Right lobe of liver (tissue), 6 donors: ENCODE measurements at places on chromosomes 2 and 18. TPM values are rescaled to one million over a fixed set of nuclear protein-coding genes. Genes with fewer than 3 reads are reported as not detected.

- DNase-seq = peak; percentile 53
These were observed 460 bp upstream of the ZBTB7C start for GRCh38 chr18:48409591-48410094.

Gene C1GALT1C1L
- 0.37 TPM for total RNA-seq

DNA sequence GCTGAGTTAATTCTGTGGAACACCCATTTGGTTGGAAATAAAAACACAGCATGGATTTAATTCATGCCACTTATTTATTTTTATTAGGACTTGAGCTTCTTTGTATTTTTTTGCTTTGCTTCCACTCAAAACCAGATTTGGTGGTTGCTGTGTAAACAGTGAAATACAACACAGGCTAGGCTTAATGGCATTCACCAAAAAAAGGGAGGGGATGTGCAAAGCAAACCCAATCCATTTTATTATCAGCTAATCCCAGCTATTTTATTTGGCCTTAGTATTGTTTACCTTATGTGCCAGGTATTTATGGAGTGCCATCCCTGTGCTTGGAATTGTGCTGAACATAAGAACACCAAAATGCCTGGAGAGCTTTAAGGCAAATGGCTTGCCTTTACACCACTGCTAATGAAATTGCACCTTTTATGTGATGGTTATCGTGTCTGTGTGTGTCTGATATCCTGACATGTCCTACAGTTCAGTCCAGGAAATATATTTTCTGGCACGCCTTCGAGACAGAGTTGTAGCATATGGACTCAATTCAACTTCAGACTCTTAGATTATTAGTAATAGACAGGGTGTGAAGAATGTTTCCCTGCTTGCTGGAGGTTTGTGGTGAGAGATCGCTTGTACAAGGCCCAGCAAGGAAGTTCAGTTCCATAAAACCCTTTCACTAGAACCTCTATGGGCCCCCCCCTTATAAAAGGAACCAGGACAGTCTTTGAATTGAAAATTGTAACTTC is 99.6 kb downstream of the PRPF40A start:
- no peak for DNase-seq

DNA sequence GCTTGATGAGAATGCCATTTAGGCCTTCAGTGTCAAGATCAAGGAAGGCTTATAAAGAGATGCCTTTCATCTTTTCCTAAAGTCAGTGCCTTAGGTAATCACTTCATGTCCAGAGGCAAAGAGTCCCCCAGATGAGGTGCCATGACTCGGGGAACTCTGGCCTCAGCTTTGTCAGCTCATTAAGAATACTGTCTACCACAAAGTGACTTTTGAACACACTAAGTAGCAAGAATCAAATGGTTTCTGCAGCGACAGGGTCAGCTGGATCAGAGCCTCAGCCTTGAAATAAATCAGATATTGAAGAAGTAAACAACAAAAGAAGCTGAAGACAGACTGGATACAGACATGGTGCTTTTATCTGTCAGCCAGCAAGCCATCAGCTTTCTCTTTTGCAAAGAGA is 120.1 kb upstream of the SLC39A10 start:
- no peak for DNase-seq

- no peak for DNase-seq
These were observed 1098.9 kb upstream of the CHAC2 start for GRCh38 chr2:52668724-52669123.

Gene INHA
- total RNA-seq = not detected

- DNase-seq = no peak
These were observed 388.7 kb downstream of the TNS1 start for GRCh38 chr2:217614096-217614495.

GRCh38 chr2:207328944-207329386 is 163.2 kb upstream of the KLF7 start:
- no peak for DNase-seq

Gene ANAPC1
- total RNA-seq = 15.8 TPM
